GOT3 (cell line): ENCODE measurements at places on chromosomes 12 and 14.

- DNase-seq, result no peak
Measured at GRCh38 chr12:69099201-69099837, 140.1 kb upstream of the CPSF6 start.

DNA sequence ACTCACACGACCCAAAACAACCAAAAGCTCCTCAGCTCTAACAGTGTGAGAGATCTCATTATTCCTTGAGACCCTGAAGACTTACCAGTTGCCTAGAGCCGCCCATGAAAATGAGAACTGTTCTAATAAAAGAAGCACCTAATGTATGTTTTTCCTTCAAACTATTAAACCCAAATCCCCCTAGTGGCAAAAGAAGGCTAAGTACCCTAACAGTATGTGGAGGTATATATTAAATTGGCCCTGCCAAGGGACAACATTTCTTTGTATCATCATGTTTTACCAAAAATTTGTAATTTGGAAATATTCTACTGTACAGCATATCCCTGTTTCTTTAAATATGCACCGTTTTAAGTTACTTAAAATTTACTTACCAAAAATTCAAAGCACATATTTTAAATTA lies 38.0 kb upstream of the PPFIA2 start:
- no peak for DNase-seq

DNA sequence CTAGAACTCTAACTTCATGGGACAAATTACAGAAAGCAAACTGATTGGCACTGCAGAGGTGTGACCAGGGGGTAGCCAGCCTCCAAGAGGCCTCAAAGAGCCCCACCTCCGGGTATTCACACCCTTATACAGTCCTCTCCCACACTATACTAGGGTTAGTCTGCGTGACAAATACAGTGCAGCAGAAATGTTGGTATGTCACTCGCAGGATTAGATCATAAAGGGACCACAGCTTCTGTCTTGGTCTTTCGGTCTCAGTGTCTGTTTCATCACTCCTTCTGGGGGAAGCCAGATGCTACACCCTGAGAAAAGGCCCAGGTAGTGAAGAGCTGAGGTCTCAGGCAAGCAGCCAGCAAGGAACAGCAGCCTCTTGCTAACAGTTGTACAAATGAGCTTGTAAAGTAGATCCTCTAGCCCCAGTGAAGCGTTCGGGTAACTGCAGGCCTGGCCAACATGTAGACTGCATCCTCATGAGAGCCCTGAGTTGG lies 68.9 kb upstream of the SAV1 start:
- no peak for DNase-seq

- DNase-seq, result no peak
Measured at GRCh38 chr14:54428527-54428926, 12.6 kb downstream of the CNIH1 start.

GRCh38 chr14:24986206-24986893 lies 63.6 kb downstream of the STXBP6 start:
- no peak for DNase-seq

DNA sequence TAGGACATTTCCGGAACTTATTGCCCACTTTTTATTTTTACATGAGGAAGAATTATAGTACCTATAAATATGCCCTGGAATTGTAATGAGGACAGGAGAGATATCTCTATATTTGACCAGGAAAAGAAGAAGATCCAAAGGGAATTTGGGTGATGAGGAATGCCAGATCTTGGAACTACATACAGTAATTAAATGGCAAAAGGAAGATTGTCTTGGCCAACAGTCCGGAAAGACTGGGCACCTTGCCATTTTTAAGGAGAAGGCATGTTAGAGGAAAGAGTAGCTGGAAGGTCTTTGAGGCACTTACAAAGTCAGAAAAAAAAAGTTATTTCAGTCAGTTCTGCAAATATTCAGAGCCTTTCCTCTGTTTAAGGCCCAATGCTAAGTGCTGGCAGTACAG lies 616.4 kb downstream of the MED13L start:
- no peak for DNase-seq

DNA sequence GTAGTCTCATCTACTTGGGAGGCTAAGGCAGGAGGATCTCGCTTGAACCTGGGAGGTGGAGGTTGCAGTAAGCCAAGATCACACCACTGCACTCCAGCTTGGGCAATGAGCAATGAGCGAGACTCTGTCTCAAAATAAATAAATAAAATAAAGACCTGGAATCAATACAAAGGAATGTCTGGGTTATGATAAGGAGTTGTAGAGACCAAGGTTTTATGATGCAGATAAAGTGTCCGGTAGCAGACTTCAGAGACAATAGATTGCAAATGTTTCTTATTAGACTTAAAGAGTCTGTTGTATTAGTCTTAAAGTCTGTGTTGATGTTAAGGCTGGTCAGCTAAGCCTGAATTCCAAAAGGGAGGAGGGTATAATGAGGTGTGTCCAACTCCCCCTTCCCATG lies 35.2 kb upstream of the RNASE1 start:
- DNase-seq, result no peak

GRCh38 chr12:115213538-115214016 lies 529.6 kb upstream of the TBX3 start:
- DNase-seq, result no peak

DNA sequence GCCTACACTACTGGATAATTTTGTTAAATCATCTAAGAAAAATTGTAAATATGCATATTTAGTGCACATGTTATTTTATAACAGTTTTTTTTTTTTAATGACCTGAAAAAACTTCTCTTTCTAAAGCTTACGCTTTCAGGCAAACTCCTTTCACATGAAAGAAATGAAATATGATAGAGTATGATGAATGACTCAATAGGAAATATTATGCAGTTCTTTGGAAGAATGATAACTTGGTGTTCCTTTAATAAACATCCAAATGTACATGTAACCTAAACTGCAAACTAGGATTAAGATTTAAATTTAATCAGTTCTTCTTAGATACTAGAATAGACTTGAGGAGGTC lies 136.6 kb downstream of the FGD4 start:
- no peak for DNase-seq

- DNase-seq, result no peak
Measured at GRCh38 chr14:106631879-106632278, 1105.5 kb downstream of the TMEM121 start.
